ENCODE measurements at places on chromosomes 3 and 15. TPM values are rescaled to one million over a fixed set of nuclear protein-coding genes. Genes with fewer than 3 reads are reported as not detected.

Gene GADL1
- total RNA-seq = not detected

GRCh38 chr3:37502621-37503020, 328.2 kb upstream of the LRRFIP2 start:
- no peak for DNase-seq
- no peaks in the 10 kb centered on the region for H3K27me3 ChIP-seq
- no peak overlapping the region for H3K27ac ChIP-seq
- H3K36me3 ChIP-seq = no peaks in the 10 kb centered on the region
- H3K4me3 ChIP-seq = no peak overlapping the region

- no peaks in the 10 kb centered on the region for H3K4me1 ChIP-seq
- H3K4me3 ChIP-seq = no peak overlapping the region
- no peaks in the 10 kb centered on the region for H3K27me3 ChIP-seq
- H3K27ac ChIP-seq = no peak overlapping the region
- DNase-seq = no peak
Observed at GRCh38 chr3:52432691-52433141, 12.2 kb downstream of the SEMA3G start.

DNA sequence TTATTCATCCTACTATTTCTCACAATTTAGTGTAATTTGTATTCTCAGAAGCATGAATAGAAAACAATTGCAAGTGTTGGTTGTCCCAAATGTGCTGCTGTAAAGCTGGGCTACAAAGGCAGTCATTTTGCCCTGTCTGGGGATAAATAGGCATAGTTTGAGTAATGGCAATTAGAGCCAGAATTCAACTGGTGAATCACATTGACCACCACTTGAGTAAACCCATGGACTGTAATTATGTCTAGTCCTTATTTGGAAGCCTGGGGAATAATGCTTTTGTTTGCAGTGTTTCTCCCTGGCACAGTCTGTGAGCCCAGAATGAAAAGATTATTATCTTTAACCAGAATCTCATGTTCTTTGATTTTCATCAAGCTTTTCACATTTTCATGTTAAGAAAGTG, 30.5 kb upstream of the CHL1 start:
- no peaks in the 10 kb centered on the region for H3K27me3 ChIP-seq
- no peaks in the 10 kb centered on the region for H3K4me1 ChIP-seq
- H3K36me3 ChIP-seq = no peaks in the 10 kb centered on the region
- no peak overlapping the region for H3K27ac ChIP-seq
- no peak overlapping the region for H3K4me3 ChIP-seq
- DNase-seq = no peak

DNA sequence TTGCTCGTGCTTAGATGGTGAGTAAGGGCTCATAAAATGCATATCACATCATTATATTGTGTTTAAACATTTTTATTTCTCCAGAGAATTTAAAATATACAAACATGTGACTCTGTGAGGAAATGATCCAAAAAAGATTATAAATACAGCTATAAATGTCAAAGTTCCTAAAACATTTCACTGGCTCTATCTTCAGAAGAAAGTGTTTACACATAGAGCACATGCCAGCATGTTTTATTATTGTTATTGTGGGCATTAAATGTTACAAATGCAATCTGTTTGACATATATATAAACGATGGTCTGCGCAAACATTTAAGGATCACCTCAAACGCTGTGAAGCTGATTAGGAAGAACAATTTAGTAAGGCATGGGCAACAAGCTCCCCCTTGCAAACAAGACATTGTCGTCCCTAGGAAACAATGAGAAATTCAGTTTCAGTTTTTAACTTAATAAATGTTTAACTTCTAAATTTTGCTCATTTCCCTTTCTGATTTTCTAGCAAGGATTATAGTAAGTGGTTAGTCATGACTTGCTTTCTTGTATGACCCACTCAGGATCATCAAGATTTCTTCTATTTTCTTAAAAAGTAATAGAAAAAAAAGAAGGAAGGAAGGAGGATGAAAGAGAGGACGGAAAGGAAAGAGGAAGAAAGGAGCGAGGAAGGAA, 207.5 kb downstream of the SATB1 start:
- H3K4me1 ChIP-seq = no peaks in the 10 kb centered on the region
- H3K27me3 ChIP-seq = no peaks in the 10 kb centered on the region
- H3K27ac ChIP-seq = no peak overlapping the region
- H3K4me3 ChIP-seq = no peak overlapping the region
- DNase-seq = no peak

Gene PSMD2
- total RNA-seq = 536 TPM

GRCh38 chr3:134652409-134652831, 1.6 kb upstream of the KY start:
- H3K4me1 ChIP-seq = peaks cover 9% of the 10 kb centered on the region
- H3K27ac ChIP-seq = no peak overlapping the region
- no peak for DNase-seq
- no peak overlapping the region for H3K4me3 ChIP-seq
- peaks cover 23% of the 10 kb centered on the region for H3K27me3 ChIP-seq

DNA sequence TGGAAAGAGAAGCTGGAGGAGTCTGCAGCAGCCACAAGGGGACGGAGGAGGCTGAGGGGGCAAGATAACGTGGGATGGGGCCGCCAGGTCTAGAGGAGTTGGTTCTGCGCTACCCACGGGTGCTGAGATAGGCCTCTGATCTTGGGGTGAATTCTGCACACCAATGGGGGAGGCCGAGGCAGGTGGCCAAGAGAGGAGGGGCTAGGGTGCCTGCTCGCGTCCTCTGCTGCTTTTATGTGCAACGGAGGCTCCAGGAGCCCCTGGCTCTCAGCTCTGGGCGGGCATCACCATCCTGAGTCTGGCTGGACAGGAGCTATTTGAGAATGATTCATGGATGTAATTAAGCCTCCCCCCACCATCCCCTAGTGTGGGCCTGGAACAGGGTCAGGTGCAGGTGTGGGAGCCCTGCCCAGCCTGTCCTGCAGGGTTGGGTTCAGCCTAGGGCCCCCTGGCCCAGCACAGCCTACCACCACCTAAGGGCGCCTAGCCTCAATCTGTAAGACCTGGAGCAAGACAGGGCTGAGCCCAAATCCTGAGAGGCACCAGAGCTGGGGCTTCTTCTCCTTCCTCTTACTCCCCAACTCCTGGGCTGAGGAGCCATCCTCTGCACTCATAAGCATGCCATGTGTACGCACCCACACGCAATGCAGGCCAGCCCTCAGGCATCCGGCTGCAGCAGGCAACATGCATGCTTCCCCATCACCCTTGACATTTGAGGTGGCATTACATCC, 32.3 kb upstream of the SEMA3F start:
- DNase-seq = no peak
- no peak overlapping the region for H3K27ac ChIP-seq
- H3K4me1 ChIP-seq = peaks cover 40% of the 10 kb centered on the region
- H3K27me3 ChIP-seq = no peaks in the 10 kb centered on the region
- no peaks in the 10 kb centered on the region for H3K36me3 ChIP-seq

Gene COL6A5
- not detected for total RNA-seq

GRCh38 chr3:126541628-126542339, 16.9 kb downstream of the C3orf22 start:
- peaks cover 6% of the 10 kb centered on the region for H3K4me1 ChIP-seq
- H3K36me3 ChIP-seq = no peaks in the 10 kb centered on the region
- no peak overlapping the region for H3K27ac ChIP-seq
- no peak overlapping the region for H3K4me3 ChIP-seq

GRCh38 chr3:4471907-4472306, 4.8 kb upstream of the SUMF1 start:
- no peak for DNase-seq
- H3K36me3 ChIP-seq = no peaks in the 10 kb centered on the region
- no peak overlapping the region for H3K27ac ChIP-seq
- no peak overlapping the region for H3K4me3 ChIP-seq
- no peaks in the 10 kb centered on the region for H3K27me3 ChIP-seq
- peaks cover 6% of the 10 kb centered on the region for H3K4me1 ChIP-seq

Gene CYP11A1
- total RNA-seq = 0.57 TPM

- H3K36me3 ChIP-seq = no peaks in the 10 kb centered on the region
- H3K27me3 ChIP-seq = no peaks in the 10 kb centered on the region
- no peaks in the 10 kb centered on the region for H3K4me1 ChIP-seq
- no peak for DNase-seq
Observed at GRCh38 chr15:71791975-71792374, 18.4 kb upstream of the NR2E3 start.

DNA sequence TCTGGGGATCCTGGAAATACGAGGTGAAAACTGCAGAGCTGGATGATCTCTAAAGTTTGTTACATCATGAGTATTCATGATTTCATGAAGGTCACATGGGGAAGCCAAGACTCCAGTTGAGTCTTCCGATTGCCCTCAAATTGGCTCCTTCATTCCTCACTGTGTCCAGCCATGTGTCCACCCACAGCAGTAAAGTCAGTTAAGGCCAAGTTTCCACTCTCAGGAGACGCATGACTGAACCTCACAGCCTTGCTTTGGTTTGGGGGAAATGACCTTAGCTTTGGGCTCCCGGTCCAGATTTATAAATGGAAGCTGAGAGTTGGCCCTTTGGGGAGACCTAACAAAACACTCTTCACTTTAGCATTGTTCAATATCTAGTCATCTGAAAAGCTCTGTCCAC, 289.7 kb upstream of the MCTP2 start:
- no peak overlapping the region for H3K4me3 ChIP-seq
- DNase-seq = no peak
- no peaks in the 10 kb centered on the region for H3K27me3 ChIP-seq
- H3K27ac ChIP-seq = no peak overlapping the region
- H3K36me3 ChIP-seq = no peaks in the 10 kb centered on the region

GRCh38 chr3:42876401-42876800, 722 bp upstream of the CYP8B1 start:
- H3K36me3 ChIP-seq = no peaks in the 10 kb centered on the region
- H3K4me3 ChIP-seq = no peak overlapping the region
- DNase-seq = no peak

Gene LRTM1
- total RNA-seq = not detected

Gene GNB4
- total RNA-seq = 26.7 TPM

DNA sequence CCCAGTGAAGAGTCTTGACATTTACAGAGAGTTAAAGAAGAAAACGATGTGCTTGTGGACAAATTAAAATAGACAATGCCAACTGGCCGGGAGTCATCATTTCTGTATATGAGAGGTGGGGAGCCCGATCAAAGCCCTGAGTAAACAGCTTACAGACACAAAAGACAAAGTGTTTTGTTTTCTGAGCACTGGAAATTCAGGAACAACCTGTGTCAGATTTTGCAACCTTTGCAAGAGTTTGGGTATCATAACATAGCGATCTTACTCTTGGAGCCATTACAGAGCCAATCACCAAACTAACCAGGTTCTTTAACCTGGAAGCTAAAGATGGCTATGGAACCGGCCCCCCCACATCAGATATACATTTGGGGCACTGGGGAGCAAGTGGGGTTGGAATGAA, 101.9 kb upstream of the LRIG1 start:
- no peak overlapping the region for H3K4me3 ChIP-seq

GRCh38 chr3:75272691-75273090, 391.4 kb upstream of the FRG2C start:
- no peak for DNase-seq
- H3K27ac ChIP-seq = no peak overlapping the region
- no peak overlapping the region for H3K4me3 ChIP-seq
- H3K27me3 ChIP-seq = no peaks in the 10 kb centered on the region
- no peaks in the 10 kb centered on the region for H3K4me1 ChIP-seq

Gene CIDEC
- total RNA-seq = not detected

DNA sequence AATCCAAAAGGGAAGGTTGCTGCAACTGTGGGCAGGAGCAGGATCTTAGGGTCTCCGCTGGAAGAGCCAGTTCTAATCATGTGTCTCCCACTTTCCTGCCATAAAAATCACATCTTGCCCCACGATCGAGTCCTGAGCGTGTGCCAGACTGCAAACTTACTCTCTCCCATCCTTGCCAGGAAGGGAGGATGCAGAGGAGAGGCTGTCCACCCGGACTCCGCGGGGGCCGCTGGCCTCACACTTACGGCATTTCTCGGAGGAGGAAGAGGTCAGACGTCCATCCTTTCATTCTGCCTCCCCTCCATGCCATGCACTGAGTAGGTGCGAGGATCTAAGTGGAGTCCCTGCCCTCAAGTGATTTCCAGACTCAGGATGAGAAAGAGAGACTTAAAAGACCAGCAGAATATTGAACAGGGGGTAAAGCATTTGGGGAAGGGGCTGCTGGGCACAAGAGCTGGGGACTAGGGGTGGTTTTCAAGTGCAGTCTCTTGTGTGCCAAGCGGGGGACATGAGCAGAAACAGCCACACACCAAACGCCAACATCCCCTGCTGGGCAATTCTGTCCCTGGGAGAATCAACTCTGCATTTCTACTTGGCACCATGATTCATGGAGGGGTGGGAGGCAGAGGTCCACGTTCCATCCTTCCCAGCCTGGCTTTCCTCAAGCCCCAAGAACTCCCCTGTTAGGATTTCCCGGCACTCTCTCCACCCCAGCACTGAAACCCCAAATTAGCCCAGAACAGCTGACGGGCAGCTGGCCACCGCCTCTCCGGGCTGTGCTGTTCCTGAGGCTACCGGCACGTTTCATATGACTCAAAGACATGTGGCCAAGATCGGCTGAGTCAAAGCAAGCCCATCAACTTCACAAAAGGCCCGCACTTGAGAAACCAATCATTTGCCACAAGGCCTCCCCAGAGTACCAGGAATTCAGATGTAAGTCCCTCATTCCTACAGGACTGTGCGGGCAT, 11.6 kb downstream of the OXTR start:
- no peak for DNase-seq
- H3K27ac ChIP-seq = no peak overlapping the region
- H3K36me3 ChIP-seq = no peaks in the 10 kb centered on the region
- no peaks in the 10 kb centered on the region for H3K27me3 ChIP-seq
- no peaks in the 10 kb centered on the region for H3K4me1 ChIP-seq

- no peak for DNase-seq
- H3K36me3 ChIP-seq = no peaks in the 10 kb centered on the region
- no peaks in the 10 kb centered on the region for H3K4me1 ChIP-seq
- H3K4me3 ChIP-seq = no peak overlapping the region
- no peak overlapping the region for H3K27ac ChIP-seq
- no peaks in the 10 kb centered on the region for H3K27me3 ChIP-seq
Observed at GRCh38 chr3:38969317-38970235, 82.2 kb downstream of the SCN11A start.

GRCh38 chr3:177470197-177470941, 273.1 kb upstream of the TBL1XR1 start:
- peaks cover 9% of the 10 kb centered on the region for H3K4me1 ChIP-seq
- no peak for DNase-seq
- H3K27ac ChIP-seq = peak overlapping the region; percentile 61
- H3K27me3 ChIP-seq = no peaks in the 10 kb centered on the region
- no peak overlapping the region for H3K4me3 ChIP-seq

GRCh38 chr3:130759692-130760338, 13.2 kb upstream of the PIK3R4 start:
- peak; percentile 41 for DNase-seq
- H3K4me1 ChIP-seq = no peaks in the 10 kb centered on the region
- no peak overlapping the region for H3K4me3 ChIP-seq

Gene MPI
- 45.8 TPM for total RNA-seq

- no peaks in the 10 kb centered on the region for H3K4me1 ChIP-seq
- H3K4me3 ChIP-seq = no peak overlapping the region
- no peaks in the 10 kb centered on the region for H3K36me3 ChIP-seq
- DNase-seq = no peak
- H3K27me3 ChIP-seq = no peaks in the 10 kb centered on the region
Observed at GRCh38 chr15:64452988-64453688, 7.2 kb upstream of the ZNF609 start.

GRCh38 chr3:141471160-141471559, 15.7 kb upstream of the RASA2 start:
- no peaks in the 10 kb centered on the region for H3K36me3 ChIP-seq
- no peak overlapping the region for H3K27ac ChIP-seq
- no peak overlapping the region for H3K4me3 ChIP-seq
- no peaks in the 10 kb centered on the region for H3K4me1 ChIP-seq

- H3K36me3 ChIP-seq = no peaks in the 10 kb centered on the region
- no peaks in the 10 kb centered on the region for H3K27me3 ChIP-seq
- no peaks in the 10 kb centered on the region for H3K4me1 ChIP-seq
- H3K4me3 ChIP-seq = no peak overlapping the region
Observed at GRCh38 chr3:20861454-20861853, 675.4 kb upstream of the SGO1 start.
